Activated T-helper 1 cell treated with anti-CD3 and anti-CD28 coated beads, Interleukin-2, amount 50 U/mL, for 16 hours (primary cell): ENCODE measurements at places on chromosomes 7 and 10.
A peak's percentile ranks its signal among the peaks of the same experiment; 100 is the strongest.

- DNase-seq: no peak
These were observed 16.6 kb downstream of the TAS2R40 start for GRCh38 chr7:143238289-143238980.

GRCh38 chr7:1761774-1762173 lies 91.7 kb downstream of the ELFN1 start:
- no peak for DNase-seq

DNA sequence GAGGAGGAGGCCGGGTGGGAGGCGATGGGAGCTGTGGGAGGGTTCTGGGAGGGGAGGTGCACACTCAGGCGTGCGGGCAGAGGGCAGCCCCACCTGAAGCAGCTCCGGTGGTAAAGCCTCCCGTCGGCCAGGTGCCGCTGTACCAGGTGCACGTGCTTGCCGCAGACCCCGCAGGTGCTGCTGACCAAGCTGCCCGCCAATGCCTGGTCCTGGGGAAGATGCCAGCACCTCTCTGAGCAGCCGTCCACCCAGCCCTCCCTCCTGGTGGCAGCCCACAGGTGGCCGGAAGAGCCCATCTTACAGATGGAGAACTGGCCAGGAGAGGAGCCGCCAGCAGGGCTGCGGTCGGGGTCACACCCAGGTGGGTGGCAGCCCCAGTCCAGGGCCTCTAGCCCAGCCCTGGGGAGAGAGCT lies 12.6 kb downstream of the MICALL2 start:
- DNase-seq: no peak

GRCh38 chr7:99498546-99498944 lies 1.5 kb downstream of the ZNF394 start:
- no peak for DNase-seq

GRCh38 chr10:77710759-77711682 lies 73.4 kb upstream of the KCNMA1 start:
- peak; percentile 44 for DNase-seq

DNA sequence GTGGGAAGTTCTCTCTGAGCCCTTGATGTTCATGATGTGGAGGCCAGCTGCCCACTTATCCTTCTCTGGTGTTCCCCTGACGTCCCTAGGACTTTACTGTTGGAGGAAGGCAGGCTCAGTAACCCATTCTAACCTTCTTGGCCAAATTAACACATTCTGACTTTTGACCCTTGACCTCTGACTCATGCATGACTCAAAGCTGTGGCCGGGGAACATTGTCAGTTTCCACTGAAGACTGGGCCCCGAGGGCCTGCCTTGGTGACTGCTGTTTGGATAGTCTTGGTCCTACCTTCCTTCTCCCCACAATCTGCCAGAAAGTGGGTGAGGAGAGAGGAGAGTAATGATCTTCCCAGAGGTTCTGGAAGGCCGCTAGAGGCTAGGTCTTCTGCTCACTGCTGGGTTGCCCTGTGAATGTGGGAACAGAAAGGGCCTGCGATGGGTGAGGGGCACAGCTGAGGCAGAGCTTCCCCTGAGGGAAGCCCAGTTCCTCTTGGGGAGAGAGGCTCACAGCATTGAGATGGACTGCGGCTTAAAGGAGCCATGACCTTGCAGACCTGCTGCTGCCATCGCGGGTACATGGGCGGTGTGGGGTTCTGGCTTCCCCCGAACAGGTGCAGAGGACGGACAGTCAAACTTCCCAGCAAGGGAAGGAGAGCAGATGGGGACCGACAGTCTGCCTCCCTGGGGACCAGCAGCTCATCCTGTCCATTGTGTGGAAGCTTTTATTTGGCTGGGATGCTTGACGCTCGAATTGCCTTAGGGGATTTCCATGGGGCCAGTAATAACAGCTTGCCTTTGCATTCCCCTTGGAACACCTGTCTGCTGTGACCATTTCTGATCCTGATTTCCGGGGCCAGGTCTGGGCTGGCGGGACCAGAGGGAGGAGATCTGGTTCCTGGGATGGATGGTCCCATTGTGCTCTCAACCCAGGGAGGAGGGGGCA lies 43.8 kb downstream of the ADAMTS14 start:
- no peak for DNase-seq

DNA sequence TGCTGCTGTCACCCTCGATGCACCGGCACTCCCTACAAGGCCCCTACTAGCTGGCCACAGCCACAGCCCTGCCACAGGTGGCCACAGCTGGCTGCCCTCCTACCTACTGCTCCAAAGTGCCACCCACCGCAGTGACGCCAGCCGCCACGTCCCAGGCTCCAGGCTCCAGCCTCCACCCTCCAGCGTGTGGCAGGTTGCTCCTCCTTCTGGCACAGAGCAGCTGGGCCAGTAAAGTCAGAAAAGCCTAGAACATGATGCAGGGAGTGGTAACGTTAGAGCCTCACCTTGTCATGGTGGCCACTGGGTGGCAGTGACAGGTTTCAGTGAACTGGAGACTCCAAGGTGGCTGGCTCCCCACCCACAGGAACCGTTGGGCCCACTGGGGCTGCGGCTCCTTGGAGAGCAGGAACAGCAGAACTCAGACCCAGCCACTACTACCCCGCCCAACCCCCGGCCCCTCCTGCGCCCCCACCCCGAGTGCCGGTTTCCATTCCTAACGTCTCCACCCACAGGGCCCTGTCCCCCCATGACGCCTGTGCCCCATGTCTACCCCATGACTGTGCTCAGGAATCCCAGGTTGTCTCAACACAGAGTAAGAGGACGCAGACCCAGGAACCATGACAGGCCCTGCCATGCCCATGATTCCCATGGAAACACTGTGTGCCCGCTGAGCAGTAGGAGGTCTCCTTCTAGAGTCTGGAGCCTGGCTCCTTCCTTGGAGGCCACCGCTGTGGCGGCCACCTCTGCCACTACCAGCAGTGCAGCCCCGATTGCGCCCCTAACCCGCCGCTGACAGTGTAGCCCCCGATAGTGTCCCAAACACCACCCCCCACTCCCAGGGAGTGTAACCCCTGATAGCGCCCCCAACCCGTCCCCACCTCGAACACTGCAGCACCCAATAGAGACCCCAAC lies 52.3 kb upstream of the ZNF33B start:
- DNase-seq: no peak

GRCh38 chr10:113056030-113056429 lies 106.0 kb downstream of the TCF7L2 start:
- DNase-seq: no peak

- no peak for DNase-seq
These were observed 313.4 kb upstream of the SEMA3C start for GRCh38 chr7:81232084-81232799.

- no peak for DNase-seq
These were observed 58.9 kb downstream of the CCDC71L start for GRCh38 chr7:106602062-106602461.

DNA sequence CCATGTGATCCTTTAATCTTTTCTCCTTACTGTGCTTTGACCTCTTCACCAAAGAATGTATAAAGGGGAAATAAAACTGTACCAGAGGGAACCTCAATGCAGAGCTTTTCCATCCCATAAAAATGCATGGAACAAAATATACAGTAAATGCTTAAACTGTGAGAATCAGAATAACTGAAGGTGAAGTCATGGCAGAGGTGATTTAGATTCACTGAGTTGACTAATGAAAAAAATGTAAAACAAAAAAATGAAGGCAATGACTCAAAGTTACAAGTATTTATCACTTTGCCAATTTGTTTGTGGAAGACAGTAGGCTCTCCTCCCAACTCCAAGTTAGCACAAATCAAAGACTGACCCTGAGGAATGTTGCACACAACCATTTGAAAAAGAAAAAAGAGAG lies 1331.6 kb upstream of the SORCS1 start:
- no peak for DNase-seq

DNA sequence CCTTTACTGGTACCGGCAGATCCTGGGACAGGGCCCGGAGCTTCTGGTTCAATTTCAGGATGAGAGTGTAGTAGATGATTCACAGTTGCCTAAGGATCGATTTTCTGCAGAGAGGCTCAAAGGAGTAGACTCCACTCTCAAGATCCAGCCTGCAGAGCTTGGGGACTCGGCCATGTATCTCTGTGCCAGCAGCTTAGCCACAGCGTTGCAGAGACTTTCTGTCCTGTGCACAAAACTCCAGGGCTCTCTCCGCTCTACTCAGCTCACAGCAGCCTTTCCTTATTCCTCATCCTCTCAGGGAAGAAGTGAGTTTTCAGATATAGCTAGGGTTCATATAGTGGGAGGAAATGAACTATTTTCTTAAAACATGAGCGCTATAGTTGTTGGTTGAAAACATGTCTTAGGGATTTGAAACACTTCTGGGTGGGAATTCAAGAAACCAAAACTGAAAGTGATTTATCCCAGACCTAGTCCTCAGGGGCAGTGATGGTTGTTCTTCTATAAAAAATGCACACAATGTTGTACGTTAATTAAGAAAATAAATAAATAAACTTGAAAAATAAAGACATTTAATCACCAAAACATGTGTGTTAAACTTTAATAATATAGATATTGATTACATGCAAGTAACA lies 150.2 kb upstream of the PRSS58 start:
- DNase-seq: no peak

GRCh38 chr7:155071121-155071651 lies 1.1 kb downstream of the HTR5A start:
- DNase-seq: no peak

DNA sequence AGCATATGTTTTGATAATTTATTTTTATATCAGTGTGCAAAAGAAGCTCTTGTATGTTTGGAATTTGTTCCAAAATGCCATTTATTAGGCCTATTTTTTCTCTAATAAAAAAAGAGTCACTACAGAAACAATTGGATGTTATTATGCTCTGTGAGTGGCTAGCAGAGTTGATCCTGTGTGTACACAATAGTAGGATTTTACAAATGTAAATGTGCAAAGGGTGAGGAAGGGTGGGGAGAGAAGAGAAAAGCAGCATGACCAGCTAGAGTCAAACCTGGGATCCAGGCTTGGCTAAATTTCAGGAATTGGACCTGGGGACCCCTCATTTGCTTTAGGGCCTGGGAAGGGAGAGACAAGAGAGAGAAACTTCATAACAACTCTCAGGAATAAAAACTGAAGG lies 32.5 kb downstream of the SEMA3A start:
- DNase-seq: no peak

GRCh38 chr7:45136106-45137060 lies 21.2 kb upstream of the RAMP3 start:
- peak; percentile 15 for DNase-seq

GRCh38 chr10:22103701-22104470 lies 100.4 kb upstream of the DNAJC1 start:
- DNase-seq: no peak

- no peak for DNase-seq
These were observed 23.5 kb downstream of the DENND2A start for GRCh38 chr7:140617081-140617480.

GRCh38 chr10:6068422-6068821 lies 6.3 kb upstream of the IL2RA start:
- no peak for DNase-seq

DNA sequence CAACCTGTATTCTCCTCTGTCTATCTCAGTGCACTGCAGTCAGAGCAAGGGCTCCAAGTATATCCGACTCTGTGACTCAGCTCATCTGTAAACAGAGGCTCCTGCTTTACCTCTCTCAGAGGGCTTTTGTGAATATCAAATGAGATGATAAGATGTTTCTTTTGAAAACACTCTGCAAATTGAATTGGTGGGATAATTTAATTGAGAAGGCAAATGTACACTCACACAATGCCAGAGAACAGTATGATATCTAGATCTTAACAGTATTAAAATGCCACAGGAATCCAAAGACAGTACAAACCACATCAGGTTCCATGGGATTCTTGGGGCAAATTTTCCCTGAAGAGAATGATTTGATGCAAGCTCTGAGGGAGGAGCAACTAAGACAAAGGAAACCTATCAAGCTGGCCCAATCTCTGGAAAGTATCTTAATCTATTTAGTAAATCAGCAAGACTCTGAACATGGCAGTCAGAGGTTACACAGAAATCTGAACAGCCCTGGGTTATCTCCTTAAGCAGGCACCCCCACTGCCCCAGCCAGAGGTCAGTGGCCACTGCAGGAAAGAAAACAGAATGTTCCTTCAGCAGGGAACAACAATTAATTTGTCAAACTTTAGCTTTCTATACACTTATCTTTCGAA lies 45.9 kb downstream of the DOCK4 start:
- no peak for DNase-seq

DNA sequence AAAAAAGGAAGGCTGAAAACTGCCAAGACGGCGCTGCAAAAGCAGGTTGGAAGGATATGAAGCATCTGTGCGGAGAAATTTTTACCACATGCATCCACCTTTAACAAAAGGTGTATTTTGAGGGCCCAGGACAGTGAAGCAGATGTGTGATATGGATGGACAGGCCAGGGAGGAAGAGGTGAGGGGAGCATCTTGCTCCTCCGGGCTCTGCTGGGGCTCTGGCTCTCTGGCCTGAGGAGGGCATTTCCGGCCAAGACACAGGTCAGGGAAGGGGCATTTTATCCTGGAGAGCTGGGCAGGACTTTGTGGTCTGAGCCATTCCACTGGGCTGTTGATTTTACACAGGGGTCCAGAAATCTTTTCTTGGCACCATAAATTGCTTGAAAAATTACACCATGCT lies 175.1 kb downstream of the ZMYND11 start:
- DNase-seq: no peak
